Ureter (tissue), 1 donor: ENCODE measurements at places on chromosomes 7 and 10. TPM values are rescaled to one million over a fixed set of nuclear protein-coding genes. Genes with fewer than 3 reads are reported as not detected.

- no peak for DNase-seq
Observed at GRCh38 chr7:17558558-17559332, 260.3 kb downstream of the AHR start.

DNA sequence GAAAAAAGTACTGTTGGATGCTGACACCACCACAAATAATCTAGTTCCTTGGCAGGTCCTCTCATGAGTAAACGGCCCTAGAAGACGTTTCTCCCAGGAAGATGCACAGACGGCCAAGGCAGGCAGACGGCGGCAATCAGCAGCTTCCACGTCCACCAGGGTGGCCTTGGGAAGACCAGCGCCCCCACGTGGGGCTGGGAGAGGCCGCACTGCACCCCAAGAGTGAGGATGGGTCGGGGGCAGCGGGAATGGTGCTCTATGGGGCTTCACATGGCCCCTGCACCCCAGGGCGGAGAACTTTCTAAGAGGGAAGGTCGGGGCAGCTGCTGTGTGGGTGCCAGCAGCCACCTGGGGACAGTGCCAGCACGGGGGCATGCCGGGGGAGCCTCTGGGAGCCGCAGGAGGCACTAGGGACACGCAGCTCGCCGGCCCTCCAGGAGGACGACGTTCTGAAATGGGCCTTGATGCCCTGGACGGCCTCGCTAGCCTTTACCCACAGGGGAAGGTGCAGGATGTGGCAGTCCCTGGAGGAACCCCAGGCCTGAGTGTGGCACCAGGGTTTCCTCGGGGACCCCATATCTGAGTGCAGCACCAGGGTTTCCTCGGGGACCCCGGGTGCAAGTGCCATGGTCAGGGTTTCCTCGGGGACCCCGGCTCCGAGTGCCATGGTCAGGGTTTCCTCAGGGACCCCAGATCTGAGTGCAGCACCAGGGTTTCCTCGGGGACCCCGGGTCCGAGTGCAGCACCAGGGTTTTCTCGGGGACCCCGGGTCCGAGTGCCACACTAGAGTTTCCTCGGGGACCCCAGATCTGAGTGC is 539.9 kb downstream of the DNAJB6 start:
- no peak for DNase-seq

GRCh38 chr10:58219875-58220274 is 47.8 kb downstream of the IPMK start:
- DNase-seq, result no peak

GRCh38 chr7:45655539-45655938 is 81.4 kb downstream of the ADCY1 start:
- DNase-seq, result no peak

DNA sequence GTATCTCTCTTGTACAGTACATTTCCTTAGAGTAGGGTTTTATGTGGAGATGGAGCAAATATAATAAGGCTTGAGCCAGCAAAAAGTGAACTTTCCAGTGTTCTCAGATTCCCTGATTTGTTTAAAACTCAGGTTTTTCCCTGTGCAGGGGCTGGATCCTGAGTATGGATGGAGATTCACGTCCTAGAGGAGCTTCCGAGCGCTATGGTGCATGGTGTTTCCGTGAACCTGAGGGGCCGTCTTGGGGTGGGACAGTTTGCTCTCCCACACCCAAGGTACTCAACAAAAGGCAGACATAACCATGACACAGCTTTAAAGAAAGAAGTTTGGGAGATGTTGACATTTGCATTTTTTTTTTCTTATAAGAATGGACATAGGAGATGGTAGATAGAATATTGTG is 122.5 kb downstream of the SEC23IP start:
- DNase-seq, result no peak

DNA sequence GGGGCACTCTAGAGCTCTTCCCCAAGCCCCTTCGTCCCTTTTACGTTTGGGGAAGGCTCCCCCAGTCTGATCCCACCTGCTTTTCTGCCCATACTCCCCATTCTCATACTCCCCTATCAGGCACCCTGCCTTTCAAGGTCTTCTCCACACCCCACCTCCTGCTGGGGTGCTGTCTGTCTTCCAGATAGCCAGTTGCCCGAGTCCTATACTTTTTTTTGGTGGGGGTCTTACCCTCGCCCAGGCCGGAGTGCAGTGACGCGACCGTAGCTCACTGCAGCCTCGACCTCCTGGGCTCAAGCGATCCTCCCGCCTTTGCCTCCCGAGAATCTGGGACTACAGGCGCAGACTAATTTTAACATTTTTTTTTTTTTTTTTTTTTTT is 775 bp upstream of the ABHD11 start:
- no peak for DNase-seq

- DNase-seq, result no peak
Observed at GRCh38 chr7:114910787-114911186, 11.1 kb upstream of the MDFIC start.

DNA sequence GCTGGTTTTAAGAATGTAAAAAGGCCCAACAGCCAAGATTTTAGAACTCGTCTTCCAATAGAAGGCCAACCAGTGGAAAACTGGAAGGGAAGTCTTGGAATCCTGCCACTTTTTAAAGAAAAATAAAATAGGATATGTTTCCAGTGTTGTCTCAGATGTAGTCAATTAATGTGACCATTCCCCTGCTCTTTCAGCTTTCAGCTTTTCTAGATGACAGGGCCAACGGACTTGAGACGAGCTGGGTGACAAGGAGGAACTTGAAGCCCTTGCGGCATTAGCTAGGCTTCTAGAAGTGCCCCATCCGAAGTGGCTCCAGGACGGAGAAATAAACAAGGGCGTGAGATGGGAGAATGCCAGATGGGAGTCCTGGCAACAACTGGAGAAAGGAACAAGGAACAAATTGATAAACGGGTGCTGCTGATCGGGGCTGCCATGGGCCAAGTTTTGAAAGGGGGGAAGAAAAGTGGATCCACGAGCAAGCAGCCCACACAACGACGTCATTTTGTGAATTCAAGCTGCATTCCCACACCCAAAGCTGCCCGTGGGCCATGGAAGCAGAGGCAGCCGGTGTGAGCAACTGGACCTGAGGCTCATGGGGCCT is 42.3 kb downstream of the CTBP2 start:
- DNase-seq, result no peak

DNA sequence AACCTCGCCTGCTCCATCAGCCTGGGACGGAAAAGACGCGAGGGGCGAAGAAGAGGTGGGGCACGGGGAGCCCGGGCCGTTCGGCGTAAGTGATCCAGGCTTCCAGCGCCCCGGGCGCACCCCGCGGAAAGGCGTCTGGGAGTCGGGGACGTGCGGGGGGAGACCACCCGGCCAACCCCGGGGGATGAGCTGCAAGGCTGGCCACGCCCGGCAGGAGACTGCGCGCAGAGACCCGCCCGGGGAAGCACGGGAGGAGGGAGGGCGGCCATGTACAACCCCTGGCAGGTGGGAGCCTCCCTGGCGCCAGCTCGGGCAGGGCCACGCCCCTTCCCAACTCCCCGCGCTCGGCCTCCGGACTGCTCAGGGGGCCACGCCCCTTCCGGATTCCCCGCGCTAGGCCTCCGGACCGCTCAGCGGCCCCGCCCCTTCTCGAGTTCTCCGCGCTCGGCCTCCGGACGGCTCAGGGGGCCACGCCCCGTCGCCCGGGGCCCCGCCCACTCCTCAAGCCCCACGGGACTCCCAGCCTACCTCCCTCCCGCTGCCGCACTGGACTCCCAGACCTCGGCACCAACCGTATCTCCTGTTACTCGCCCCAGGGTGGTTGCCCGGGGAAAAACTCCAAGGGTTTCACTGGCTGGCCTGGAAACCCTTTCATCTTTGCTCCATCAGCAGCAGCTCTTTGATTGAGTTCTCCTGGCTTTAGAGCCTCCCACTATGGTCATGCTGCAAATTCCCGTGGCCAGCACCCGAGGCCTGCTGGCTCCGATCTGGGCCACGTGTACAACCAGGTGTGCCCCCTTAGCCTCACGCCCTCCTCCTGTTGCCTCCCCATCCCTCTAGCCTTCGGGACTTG is 284.4 kb downstream of the ZEB1 start:
- DNase-seq, result peak; percentile 96

DNA sequence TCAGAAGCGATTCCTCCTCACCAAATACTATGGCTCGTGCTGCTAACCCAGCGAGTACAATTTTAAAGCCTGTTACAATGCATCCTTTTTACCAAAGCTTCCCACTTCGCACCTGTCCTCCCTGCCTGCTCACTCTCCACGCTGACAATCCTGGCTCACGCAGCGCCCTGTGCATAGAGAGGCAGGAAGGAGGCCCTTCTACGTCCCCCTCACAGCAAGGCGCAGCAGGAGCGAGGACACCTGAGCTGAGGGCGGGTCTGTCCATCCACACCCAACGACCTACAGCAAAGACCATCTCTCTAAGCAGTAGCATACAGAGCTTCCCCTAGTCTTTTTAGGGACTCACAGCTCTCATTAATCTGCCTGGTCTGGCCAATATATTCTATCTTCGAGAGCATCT is 46.0 kb downstream of the MKI67 start:
- DNase-seq, result no peak

DNA sequence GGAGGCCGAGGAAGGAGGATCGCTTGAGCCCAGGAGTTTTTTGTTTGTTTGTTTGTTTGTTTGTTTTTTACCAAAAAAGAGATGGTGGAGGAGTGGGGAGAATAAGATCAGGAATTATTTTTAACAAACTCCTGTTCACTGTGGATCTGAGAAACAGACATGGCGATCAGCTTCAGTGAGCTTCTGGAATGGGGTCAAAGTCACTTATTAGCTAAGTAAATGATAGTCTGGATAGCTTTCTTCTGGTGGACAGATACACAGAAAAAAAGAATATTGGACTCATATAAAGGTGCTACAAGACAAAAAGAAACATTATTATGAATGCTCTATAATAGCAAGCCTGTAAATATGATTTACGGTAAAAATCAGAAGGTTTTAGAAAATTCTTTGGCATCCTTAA is 85.1 kb downstream of the POU6F2 start:
- no peak for DNase-seq

GRCh38 chr10:90317172-90317571 is 540.7 kb downstream of the HTR7 start:
- DNase-seq, result no peak

DNA sequence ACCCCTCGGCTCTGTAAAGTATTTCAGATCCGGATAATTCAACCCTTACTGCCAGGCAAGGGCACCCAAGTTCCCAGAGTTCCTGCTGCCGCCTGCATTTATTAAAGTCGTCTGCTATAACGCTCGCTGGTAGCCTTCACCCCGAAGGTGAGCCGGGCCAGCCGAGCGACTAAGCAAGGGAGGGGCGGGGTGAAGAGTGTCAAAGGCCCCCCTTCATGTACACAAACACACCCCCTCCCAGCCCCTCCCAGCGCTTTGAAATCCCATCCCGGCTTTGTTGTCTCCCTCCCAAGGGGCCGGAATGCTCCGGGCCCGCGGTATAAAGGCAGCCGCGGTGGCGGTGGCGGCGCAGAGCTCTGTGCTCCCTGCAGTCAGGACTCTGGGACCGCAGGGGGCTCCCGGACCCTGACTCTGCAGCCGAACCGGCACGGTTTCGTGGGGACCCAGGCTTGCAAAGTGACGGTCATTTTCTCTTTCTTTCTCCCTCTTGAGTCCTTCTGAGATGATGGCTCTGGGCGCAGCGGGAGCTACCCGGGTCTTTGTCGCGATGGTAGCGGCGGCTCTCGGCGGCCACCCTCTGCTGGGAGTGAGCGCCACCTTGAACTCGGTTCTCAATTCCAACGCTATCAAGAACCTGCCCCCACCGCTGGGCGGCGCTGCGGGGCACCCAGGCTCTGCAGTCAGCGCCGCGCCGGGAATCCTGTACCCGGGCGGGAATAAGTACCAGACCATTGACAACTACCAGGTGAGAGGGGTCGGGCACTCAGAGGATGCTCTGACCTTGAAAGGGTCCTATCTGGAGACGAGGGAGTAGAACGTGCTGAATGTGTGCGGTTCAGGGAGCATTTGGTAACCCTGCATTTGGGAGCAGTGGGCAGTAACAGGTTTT is at the start of gene DKK1:
TSS of gene DKK1 (plus strand) at position 349 of the 889 bp plus-strand sequence. CDS start at position 503, 154 bp downstream.
- peak; percentile 65 for DNase-seq

DNA sequence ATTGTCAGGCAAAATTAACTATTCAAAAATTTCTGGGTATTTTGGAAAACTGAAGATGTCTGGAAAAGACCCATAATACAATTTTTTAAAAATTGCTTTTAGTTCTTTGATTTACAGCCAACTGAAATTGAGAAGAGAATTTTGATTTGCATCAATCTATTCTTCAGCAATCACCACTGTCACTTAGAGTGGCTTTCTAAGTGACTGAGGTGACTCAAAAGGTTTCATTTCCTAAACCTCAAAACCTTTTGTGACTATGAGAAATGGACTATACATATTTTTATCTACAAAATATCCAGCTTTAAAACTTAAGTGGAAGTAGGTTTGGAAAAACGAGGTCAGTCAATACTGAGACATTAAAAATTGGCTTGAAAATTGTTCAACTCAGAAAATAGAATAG is 60.0 kb downstream of the ENO4 start:
- no peak for DNase-seq

GRCh38 chr7:88200261-88200660 is 19.6 kb downstream of the SRI start:
- DNase-seq, result no peak

- peak; percentile 83 for DNase-seq
Observed at GRCh38 chr10:76086761-76087639, 655.6 kb downstream of the LRMDA start.

DNA sequence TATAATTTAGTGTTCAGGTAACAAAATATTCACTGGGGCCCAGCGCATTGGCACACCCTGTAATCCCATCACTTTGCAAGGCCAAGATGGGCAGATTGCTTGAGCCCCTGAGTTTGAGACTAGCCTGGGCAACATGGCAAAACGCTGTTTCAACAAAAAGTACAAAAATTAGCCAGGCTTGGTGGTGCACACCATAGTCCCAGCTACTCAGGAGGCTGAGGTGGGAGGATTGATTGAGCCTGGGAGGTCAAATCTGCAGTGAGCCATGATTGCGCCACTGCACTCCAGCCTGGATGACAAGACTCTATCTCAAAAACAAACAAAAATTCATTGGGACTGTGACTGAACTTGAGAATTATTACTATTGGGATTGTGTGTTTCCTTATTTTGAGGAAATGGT is 40.4 kb upstream of the TRUB1 start:
- DNase-seq, result no peak

- no peak for DNase-seq
Observed at GRCh38 chr7:122416336-122416735, 111.8 kb upstream of the FEZF1 start.

Gene CCDC3
- total RNA-seq, result 32.4 TPM

Gene C10orf90
- not detected for total RNA-seq

Gene BTBD16
- 51.2 TPM for total RNA-seq

Gene HACD1
- 20.7 TPM for total RNA-seq

Gene GRID2IP
- total RNA-seq, result 2.6 TPM

Gene IQUB
- total RNA-seq, result 1.6 TPM

Gene GAD2
- not detected for total RNA-seq
